ENCODE measurements at places on chromosomes 6 and 20.

- DNase-seq = no peak
Measured at GRCh38 chr6:26172608-26172968, 85.4 kb downstream of the HFE start.

GRCh38 chr20:63405102-63405730 is 44.1 kb upstream of the CHRNA4 start:
- DNase-seq = no peak

DNA sequence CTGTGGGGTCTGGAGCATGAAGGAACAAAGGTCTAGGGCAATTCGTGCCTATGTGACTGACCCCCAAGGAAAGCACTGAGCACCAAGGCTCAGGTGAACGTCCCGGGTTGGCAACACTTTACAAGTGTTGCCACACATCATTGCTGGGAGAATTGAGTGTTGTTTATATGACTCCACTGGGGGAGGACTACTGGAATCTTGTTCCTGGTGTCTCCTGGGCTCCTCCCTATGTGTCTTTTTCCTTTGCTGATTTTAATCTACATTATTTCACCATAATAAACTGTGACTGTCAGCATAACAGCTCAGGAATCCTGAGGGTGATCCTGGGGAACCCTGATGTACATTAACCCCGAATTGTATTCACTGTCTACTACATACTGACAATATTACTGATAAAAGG is 207.7 kb upstream of the BMP2 start:
- no peak for DNase-seq

DNA sequence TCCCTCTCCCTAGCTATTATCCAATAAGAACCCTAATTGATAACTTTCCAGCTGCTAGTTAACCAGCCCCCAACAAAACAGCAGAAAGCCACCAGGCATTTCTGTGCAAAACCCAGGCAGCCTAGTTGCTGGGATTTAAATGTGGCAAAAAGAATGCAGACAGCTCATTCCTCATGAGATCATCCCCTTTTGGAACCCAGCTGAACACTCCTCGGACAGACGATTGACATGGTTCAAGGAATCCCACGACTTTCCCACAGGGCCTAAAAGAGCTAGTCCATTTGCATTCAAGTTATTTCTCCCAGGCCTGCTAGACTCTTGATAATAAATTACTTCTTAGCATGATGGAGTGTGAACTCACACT is 24.0 kb downstream of the JAG1 start:
- no peak for DNase-seq

- DNase-seq = no peak
Measured at GRCh38 chr6:105370351-105370750, 32.5 kb downstream of the PREP start.

DNA sequence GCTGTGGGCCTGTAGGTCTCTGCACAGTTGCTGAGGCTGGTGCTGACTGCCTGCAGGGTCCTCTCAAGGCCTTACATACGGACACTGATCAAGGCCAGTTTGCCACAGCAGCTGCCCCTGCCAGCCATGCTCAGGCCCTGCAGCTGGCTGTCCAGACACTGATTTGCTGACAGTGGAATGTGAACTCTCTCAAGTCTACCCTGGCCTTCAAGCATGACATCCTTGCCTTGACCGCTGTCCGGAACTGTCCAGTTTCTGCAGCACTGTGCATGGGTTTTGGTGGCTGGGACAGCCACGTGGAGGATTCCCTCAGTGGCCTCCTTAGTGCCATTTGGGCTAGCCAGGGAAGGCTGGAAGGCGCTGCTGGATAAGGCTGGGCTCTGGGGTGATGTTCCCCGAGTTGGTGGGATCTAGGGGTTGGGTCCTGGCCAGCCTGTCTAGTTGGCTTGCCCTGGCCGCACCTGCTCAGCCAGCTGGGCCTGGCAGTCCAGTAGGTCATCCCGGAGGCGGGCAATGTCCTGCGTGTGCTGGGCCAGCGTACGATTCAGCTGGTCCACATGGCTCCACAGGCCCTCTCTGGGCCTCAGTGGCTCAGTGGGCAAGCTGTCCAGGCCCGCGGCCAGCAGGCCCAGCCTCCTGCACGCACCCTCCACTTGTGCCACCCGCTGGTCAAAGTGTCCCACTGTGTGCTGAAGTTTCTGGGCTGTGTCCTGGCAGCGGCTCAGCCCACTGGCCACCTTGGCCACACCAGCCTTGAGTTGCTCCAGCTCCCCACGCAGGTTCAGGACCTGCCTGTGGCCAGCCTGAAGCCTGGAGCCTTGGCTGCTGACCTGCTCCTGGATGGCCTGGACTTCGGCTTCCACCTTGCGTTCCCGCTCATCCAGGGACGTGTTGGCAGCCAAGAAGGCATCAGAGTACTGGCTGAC is 5.5 kb downstream of the EMILIN3 start:
- DNase-seq = no peak

- DNase-seq = no peak
Measured at GRCh38 chr6:121614115-121614514, 178.7 kb downstream of the GJA1 start.

DNA sequence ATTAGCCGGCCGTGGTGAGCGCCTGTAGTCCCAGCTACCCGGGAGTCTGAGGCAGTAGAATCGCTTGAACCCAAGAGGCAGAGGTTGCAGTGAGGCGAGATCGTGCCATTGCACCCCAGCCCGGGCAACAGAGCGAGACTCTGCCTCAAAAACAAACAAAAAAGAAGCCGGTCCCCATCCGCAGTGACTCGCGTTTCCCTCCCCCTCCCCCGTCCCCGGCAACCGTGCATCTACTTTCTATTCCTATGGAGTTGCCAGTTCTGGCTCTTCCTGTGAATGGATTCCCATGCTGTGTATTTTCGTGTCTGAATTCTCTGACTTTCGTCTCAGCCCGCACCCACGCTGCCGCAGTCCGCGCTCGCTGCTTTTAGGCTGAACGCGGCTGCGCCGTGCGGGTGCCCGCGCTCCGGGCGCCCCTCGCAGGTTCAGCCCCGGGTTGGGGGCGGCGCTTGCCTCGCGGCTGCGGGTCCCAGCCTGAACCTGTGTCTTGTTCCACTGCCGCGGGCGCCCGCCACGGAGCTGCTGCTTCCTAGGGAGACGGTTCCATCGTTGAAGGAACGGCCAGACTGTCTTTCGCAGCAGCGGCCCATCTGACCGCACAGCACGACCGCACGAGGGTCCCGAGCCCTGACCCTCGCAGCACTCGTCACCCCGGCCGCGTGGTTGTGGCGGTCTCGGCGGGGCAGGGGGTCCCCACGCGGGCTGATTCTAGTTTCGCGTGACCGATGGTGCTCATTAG is 1.1 kb upstream of the MRGBP start:
- peak; percentile 74 for DNase-seq

- DNase-seq = no peak
Measured at GRCh38 chr6:78580923-78581322, 286.4 kb upstream of the IRAK1BP1 start.

DNA sequence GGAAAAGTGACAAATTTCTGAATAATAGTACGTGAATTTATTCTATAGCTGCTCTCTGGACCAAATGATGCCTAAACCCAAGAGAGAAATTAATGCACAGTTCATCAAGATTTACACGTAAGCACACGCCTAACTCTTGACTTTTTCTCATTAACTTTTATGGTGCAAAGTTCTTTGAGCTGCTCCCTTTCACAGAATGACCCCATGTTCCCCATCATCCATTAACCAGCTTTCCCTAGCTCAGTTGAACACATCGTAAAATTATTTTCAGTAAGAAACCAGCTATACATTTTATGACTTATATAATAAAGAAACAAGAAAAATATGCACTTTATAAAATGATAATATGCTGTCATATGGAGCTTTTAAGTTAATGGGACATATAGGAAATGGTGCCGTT is 54.3 kb downstream of the ID4 start:
- DNase-seq = no peak

DNA sequence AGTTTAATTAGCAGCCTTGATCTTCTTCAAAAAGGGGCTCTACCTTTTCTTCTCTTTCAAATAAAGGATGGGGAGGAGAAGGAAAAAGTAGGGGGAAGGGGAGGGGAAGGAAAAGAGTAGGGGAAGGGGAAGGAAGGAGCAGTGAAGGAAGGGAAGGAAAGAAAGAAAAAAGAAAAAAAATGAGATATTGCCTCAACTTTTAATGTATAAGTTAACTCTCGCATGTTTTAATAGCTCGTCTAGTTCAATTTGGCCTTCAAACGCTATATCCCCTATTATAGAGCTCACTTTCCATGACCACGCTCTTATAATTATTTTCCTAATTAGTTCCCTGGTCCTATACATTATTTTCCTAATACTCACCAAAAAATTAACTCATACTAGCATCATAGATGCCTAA is 11.9 kb upstream of the RIPOR2 start:
- no peak for DNase-seq

GRCh38 chr6:139256087-139256486 is 35.7 kb downstream of the TXLNB start:
- no peak for DNase-seq

GRCh38 chr6:141265756-141266623 is 866.7 kb upstream of the GJE1 start:
- no peak for DNase-seq

- DNase-seq = no peak
Measured at GRCh38 chr6:97765461-97765860, 482.4 kb upstream of the MMS22L start.

DNA sequence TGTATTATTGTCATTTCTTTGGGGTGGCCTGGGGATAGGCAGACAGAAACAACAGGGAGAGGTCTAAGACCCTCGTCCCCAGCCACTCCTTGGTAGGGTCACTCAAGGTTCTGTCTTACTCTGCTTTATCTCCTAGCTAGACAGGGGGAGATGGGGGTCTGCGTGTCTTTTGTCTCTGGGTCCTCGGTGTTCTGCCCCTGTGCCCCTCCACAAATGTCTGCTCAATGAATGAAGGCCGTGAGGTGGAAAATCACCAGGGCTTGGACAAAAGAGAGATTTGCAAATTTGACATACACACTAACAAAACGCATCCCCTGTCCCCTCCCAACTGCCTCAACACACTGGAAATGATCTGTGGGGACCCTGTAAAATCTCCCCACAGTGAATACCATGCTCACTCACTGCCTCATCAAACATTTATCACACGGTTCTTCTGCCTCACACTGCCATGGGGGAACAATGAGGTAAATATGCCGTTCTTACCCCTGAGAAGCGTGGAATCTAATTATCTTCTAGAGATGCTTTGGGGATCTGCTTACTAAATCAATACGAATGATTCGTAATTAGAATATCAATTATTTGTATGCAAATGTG is 13.2 kb upstream of the VAPB start:
- no peak for DNase-seq

GRCh38 chr20:58542411-58543095 is 27.4 kb upstream of the APCDD1L start:
- peak; percentile 45 for DNase-seq

- DNase-seq = peak; percentile 29
Measured at GRCh38 chr20:14925300-14925699, 587.9 kb upstream of the FLRT3 start.

- no peak for DNase-seq
Measured at GRCh38 chr6:123655521-123656306, 19.0 kb upstream of the TRDN start.

DNA sequence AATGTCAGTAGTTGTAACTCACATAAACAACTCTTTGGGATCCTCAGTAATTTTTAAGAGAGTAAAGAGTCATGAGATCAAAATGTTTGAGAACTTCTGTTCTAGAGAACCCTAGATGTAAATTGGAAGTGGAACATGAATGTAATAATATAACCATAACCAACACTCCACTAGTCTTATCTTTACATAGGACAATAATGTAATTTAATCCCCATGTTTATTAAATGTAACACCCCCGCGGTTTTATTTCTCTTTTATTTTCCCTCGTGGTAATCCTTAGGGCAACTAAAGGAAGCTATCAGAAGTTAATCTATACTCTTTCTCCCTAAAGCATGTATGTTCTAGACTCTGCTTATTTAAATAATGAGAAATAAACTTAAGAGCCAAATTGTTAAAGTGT is 54.4 kb downstream of the ZNF292 start:
- no peak for DNase-seq

GRCh38 chr6:10314163-10314955 is 100.5 kb downstream of the TFAP2A start:
- DNase-seq = no peak

- DNase-seq = no peak
Measured at GRCh38 chr20:17819395-17820093, 119.8 kb downstream of the BANF2 start.

- DNase-seq = no peak
Measured at GRCh38 chr20:3757268-3757667, 10.3 kb downstream of the ADISSP start.
